Stimulated activated memory B cell treated with anti-CD40 and anti-IgM and Interleukin-4, amounts not matched to agents 10 μg/mL and 1 μg/mL and 100 μg/mL, for 72 hours (primary cell): ENCODE measurements at places on chromosomes 5 and 9.
A peak's percentile ranks its signal among the peaks of the same experiment; 100 is the strongest.

DNA sequence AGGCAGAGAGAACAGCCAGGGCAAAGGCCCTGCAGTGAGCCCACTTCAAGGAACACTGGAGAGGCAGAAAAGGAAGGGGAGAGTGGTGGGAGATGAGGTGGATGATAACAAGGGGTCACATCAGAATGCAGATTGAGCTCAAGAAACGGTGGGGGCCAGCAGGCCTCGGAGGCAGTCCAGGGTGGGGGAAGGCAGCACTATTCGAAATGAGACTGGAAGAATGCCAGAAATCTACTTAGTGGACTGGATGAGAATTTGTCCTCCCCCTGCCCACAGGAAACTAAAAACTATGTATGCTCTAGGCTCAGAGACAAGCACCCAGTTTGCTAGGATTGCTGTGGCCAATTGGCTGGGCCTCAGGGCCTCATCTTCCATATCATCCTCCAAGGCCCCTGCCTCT, 148.7 kb downstream of the ADAMTS12 start:
- no peak for ATAC-seq

- ATAC-seq, result no peak
Measured at GRCh38 chr5:83509540-83509939, 38.0 kb downstream of the VCAN start.

- no peak for ATAC-seq
Measured at GRCh38 chr9:2655411-2655901, 33.9 kb downstream of the VLDLR start.

GRCh38 chr5:150779397-150780186, 1.0 kb downstream of the SMIM3 start:
- ATAC-seq, result no peak

DNA sequence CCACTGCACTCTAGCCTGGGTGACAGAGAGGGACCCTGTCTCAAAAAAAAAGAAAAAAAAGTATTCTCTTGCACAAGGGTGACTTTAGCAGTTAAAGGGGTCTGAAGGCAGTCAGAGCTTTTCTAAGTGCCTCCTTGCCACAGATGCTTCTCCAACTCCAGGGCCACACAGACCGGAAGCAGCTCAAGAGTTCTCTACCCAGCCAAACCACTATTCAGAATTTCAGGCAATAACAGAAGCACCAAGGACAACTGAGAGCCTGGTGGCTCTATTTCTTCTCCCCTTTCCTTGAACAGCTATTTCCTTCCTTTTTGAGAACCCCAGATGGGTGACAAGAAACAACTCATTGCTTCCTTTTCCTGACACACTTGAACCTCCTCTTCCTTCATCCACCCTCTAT, 2.2 kb downstream of the FAM219A start:
- no peak for ATAC-seq

DNA sequence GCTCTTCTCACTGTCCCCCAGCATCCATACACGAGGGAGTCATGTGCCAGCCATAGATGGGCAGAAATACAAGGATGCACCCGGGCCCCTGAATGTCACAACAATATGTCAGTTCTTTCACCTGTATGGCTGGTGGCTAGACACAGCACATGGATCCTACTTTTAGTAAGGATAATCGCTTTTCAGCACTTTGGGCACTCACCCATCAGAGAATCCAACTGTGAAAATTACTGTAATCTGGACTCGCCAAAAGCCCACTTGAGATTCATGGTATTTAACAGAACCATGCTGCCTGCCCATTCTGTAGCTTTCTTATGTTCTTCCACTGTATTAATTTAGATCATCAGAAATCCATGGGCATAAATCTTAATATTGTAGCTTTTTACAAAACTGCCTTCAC, 124.8 kb downstream of the FRMD3 start:
- no peak for ATAC-seq

DNA sequence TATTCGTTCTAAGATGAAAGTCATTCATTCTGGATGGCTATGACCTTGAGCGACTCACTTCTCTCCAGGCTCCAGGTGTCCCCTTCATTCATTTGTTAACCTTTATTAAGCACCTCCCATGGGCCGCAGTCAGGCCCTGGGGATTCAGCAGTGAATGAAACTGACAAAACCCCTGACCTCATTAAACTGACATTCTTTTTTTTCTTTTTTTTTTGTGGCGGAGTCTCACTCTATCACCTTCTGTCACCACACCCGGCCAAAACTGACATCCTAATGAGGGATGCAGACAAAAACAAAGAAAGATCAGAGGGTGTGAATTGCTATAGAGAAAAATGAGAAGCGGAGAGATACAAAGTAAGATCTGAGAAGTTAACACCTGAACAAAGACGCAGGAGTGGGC, 16.5 kb upstream of the ODF2 start:
- ATAC-seq, result peak; percentile 62

- no peak for ATAC-seq
Measured at GRCh38 chr5:172904643-172905345, 54.4 kb upstream of the RPL26L1 start.

DNA sequence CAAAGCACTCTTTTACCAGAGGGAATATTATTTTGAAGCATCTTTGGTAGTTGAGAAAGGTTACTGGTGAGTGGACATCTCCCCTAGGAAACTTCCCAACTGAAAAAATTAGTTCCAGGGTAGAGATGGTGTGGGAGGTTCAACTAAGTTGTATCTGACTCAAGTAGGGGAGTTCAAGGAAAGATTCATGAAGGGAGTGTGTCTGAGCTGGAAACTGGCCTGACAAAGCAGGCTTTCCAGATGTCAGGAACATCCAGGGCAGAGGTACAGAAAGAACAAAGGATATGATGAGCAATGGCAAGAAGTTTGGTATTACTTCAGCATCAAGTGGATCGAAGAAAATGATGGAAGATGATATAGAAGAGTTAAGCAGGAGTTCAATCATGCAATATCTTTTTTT, 458.0 kb upstream of the RIOK2 start:
- ATAC-seq, result no peak

DNA sequence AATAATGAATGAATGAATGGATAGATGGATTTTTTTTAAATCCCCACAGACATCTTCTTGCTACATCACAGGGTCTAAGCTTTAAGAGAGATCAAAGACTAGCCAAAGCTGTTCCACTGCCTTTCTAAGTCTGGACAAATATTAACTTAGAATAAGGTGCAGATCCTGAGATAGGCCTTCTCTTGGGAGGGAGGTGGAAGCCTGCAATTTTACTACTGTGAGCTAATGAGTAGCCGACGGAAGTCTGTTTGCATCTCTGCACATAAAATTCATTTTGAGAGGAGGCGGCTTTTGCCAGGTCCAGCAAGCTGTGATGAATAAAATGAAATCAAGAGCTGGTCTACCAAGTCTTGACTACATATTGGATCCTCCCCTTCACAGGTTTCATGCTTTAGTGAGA, 484.9 kb downstream of the TMEM38B start:
- no peak for ATAC-seq

- no peak for ATAC-seq
Measured at GRCh38 chr5:93100976-93101375, 480.0 kb downstream of the NR2F1-AS1 start.

DNA sequence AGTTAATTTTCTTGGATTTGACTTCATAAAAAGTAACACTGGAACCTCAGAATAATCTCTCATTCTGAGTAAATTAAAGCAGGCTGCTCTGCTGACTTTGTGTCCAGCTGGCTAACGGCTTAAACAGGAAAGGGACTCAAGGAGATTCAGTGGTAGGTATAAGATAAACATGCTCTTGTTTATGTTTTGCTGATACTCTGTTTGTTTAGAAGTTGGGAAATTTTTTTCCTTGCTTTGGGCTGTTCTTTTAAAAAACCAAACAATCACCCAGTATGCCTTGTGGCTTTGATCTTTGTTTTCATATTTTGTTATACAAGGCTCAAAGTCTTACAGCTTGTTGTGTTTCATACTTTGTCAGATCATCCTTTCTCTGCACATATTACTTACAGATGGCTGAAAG, 237.6 kb upstream of the RIOK2 start:
- no peak for ATAC-seq

DNA sequence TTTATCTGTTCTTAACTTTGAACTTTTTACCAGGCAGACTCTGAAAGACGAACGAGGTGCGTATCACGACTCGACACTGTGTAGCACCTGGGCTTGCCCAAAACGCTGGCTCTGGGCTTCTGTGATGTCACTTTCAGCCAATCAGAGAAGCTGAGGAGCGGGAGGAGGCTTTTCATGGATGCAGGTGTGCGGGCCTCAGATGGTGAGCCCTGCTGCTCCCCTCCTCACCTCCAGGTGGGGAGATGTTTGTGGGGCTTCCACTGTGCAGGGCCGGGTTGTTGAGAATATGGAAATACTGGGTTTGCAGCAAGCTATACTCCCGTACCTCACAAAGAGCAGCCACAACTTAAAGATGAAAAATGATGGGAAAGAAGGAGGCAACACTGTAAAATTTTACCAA, 246.3 kb downstream of the IRX2 start:
- no peak for ATAC-seq

- ATAC-seq, result no peak
Measured at GRCh38 chr5:169063316-169063953, 237.5 kb downstream of the SLIT3 start.

- ATAC-seq, result no peak
Measured at GRCh38 chr5:118789366-118789765, 199.0 kb downstream of the DTWD2 start.

GRCh38 chr9:116234081-116234480, 80.5 kb downstream of the PAPPA start:
- ATAC-seq, result no peak

- peak; percentile 69 for ATAC-seq
Measured at GRCh38 chr9:134390947-134391318, 64.7 kb downstream of the RXRA start.

DNA sequence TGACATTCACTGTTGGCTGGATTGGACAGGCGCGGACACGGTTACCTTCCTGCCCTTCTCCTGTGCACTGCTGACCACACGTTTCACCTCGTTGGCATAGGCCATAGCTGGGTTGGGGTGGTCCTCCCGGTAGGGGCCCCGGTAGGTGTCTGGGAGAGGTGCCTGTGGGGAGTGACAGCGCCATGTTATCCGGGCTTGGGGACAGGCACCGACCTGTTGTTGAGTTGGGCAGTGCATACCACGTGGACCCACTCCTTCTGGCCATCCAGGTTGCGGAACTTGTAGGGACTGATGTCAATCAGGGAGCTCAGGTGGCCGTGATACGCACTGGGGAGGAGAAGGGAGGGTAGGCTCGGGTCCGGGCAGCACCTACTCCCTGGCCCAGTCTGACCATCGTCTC, 8.2 kb downstream of the PHYKPL start:
- ATAC-seq, result no peak

- ATAC-seq, result no peak
Measured at GRCh38 chr5:28110781-28111180, 1072.4 kb upstream of the CDH9 start.

- peak; percentile 8 for ATAC-seq
Measured at GRCh38 chr5:149271195-149271715, 404 bp upstream of the AFAP1L1 start.

- ATAC-seq, result no peak
Measured at GRCh38 chr9:75616841-75617566, 273.5 kb upstream of the PCSK5 start.

- no peak for ATAC-seq
Measured at GRCh38 chr9:106874652-106875051, 11.7 kb downstream of the ZNF462 start.

- ATAC-seq, result no peak
Measured at GRCh38 chr5:111505096-111505495, 7.2 kb downstream of the STARD4 start.

- ATAC-seq, result no peak
Measured at GRCh38 chr5:75306746-75307145, 30.3 kb upstream of the HMGCR start.

GRCh38 chr5:179818746-179819295, 1.9 kb upstream of the SQSTM1 start:
- ATAC-seq, result peak; percentile 87

- ATAC-seq, result no peak
Measured at GRCh38 chr5:170070556-170071412, 34.9 kb upstream of the FOXI1 start.

- ATAC-seq, result no peak
Measured at GRCh38 chr5:142514196-142514595, 171.7 kb downstream of the FGF1 start.

- no peak for ATAC-seq
Measured at GRCh38 chr9:81621785-81622259, 67.5 kb downstream of the TLE1 start.

- ATAC-seq, result no peak
Measured at GRCh38 chr9:116701940-116702642, 15.0 kb downstream of the TRIM32 start.

GRCh38 chr5:54206580-54207229, 103.7 kb downstream of the ARL15 start:
- ATAC-seq, result peak; percentile 70

GRCh38 chr9:101915482-101915881, 177.0 kb upstream of the GRIN3A start:
- ATAC-seq, result no peak

DNA sequence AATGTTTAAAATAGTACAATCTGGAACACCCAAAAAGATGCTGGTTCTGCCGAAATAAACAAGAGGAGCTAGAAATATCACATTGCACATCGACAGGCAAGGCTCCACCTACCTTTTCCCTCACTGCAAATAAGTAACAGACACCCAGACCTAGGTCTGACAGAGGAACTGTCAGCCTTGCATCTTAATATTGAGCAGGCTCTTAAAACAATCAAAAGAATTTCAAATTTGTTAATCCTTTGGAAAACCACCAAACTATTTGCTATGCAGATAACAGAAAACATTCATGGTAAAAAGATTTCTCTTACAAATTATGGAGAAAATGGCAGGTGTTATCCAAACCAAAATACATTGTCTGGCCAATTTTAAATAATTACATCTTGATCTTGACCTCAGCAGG, 71.3 kb downstream of the FRMD3 start:
- ATAC-seq, result no peak

DNA sequence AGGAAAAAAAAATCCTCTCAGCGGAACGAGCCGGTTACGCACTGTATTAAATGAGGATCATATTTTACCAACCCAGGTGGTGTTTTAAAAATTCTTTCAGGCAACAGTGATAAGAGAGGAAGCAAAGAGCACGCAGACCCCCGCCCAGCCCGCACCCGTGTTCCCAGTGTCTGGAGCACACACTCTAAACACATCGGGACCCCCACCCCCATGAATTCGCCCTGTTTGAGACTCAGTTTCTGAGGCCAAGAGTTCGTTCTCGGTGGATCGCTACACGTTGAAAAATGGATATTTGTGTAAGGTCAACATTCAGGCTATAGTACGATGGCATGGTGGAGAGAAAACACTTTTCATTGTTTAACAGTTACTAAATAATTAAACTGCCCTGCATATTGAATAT, 196.3 kb downstream of the MEF2C start:
- ATAC-seq, result no peak

- ATAC-seq, result no peak
Measured at GRCh38 chr9:76624391-76625048, 139.7 kb upstream of the PCA3 start.

- peak; percentile 77 for ATAC-seq
Measured at GRCh38 chr9:122875523-122875922, 29.6 kb downstream of the RC3H2 start.

GRCh38 chr5:55345327-55345726, 37.5 kb downstream of the MTREX start:
- no peak for ATAC-seq

DNA sequence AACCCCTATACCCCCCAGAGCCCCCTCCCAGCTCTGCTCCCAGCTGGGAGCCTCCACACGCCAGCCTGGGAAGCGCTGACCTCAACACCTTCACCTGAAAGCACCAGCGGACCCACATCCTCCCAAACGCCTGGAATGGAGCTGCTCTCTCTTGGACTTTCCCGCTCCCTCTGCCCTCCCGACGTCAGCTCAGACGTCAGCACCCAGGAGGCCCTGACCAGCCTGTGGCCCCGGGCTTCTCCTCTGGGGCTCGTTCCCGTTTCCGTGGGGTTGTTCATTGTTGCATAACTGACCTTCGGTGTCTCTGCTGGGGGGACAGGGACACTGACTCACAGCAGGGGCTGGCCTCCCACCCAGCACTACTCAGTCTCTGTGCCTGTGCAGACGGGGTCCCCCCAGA, 35.0 kb upstream of the SLC6A3 start:
- peak; percentile 59 for ATAC-seq
